ENCODE measurements at places on chromosomes 7 and 10.

DNA sequence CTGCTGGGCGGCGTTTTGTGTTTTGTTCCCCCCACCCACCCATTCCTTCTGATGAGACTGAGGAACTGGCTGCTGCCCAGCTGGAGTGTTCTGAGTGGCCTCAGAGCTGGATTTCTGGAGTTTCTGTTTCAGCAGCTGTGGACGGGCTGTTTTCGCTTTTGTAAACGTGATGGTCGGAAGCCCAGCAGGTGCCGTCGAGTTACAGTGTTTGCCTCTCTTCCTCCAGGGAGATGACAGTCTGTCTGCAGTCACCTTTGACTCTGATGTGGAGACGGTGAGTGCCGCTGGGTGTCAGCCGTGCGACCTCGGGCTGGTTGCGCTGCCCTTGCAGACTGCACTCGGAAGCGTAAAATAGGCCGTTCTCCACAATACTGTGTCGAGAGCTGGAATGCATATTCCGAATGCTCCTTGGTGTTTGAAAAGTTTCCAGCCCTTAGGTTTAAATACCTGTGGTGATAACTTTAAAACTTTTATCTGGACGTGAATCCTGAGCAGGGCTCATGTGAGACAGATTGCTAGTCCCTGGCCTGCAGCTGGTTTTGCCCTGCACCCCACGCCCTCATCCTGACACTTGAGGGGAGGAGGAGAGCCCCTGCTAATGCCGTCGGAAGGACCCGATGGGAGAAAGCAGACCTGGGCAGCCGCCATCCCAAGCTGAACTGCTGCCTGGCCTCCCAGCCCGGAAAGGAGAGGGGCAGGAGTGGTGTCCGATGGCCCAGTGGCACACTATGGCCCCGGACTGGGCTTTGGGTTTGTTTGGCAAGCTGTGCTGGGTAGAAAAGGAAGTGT lies 8.3 kb downstream of the IQCE start:
- DNase-seq: no peak

GRCh38 chr10:18312374-18313139 lies 172.3 kb downstream of the CACNB2 start:
- no peak for DNase-seq

- no peak for DNase-seq
Measured at GRCh38 chr7:156466272-156466671, 174.3 kb upstream of the RNF32 start.

DNA sequence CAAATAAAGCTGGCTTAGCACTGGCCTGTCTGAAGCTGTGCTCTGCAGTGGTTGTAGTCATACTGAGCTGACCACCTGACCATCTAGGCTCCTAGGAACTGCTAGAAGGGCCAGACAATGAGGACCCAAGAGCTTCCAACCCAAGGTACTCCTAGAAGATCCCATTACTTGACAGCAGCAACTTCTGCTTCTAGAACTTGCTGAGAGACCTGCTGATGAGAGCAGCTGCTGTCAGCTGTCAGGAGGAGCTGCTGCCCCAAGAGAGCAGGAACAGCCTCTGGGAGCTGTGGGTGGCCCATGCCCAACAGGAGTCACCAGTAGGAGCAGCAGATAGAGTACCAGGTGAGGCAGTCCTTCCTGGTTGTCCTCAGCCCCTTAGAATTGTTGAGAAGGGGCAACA lies 70.2 kb downstream of the RBM20 start:
- DNase-seq: no peak

- DNase-seq: no peak
Measured at GRCh38 chr7:87600130-87601124, at the start of gene ABCB1. ABCB1 (minus strand) TSS chr7:87600884; CDS start chr7:87600184, 700 bp downstream.

DNA sequence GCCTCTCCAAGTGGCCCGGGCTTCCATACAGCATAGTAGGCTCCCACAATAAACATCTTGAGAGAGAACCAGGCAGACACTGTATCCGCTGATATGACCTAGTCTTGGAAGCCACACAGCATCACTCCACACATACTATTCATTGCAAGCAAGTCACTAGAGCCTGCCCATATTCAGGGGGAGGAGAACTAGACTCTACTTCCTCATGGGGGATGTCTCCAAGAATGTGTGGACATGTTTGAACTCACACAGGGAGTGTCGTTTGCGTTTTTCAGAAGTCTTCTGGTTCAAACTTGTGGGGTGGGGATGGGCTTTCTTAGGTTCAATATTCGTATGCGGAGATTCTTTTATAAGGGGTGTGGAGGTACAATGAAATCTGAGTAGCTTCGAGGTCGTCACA lies 232.6 kb upstream of the HABP2 start:
- DNase-seq: no peak

- no peak for DNase-seq
Measured at GRCh38 chr10:77837248-77837924, 89.2 kb downstream of the DLG5 start.

DNA sequence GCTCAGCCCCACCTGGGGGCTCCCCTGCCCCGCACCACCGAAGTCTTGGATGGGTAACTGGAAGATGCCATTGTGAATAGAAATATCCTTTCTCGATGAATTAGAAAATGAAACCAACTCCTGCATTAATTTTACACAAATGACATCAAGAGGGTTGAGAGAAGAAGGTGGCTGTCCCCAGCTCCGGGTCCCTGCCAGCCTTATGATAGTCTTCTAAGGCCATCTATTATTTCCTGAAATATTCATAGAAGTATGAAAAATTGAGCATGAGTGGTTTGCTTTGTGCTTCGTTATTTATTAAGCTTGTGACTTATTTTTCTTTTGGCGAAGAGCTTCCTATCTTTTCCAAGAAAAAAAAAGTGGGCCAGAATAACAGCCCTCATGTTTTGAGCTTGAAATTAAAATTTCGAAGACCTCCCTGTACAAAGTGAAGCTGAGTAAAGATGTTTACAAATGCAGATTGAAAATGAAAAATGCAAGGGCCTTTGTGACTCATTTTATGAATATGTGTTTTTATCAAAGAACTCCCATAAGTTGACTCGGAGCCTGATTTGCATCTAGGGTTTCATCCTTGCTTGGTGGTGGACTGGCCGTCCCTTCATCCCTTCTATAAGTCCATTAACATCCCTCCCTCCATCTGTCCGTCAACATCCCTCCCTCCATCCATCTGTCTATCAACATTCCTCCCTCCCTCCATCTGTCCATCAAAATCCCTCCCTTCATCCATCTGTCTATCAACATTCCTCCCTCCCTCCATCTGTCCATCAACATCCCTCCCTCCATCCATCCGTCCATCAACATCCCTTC lies 20.5 kb upstream of the CFAP46 start:
- no peak for DNase-seq

- DNase-seq: no peak
Measured at GRCh38 chr7:146331369-146331768, 214.8 kb downstream of the CNTNAP2 start.

DNA sequence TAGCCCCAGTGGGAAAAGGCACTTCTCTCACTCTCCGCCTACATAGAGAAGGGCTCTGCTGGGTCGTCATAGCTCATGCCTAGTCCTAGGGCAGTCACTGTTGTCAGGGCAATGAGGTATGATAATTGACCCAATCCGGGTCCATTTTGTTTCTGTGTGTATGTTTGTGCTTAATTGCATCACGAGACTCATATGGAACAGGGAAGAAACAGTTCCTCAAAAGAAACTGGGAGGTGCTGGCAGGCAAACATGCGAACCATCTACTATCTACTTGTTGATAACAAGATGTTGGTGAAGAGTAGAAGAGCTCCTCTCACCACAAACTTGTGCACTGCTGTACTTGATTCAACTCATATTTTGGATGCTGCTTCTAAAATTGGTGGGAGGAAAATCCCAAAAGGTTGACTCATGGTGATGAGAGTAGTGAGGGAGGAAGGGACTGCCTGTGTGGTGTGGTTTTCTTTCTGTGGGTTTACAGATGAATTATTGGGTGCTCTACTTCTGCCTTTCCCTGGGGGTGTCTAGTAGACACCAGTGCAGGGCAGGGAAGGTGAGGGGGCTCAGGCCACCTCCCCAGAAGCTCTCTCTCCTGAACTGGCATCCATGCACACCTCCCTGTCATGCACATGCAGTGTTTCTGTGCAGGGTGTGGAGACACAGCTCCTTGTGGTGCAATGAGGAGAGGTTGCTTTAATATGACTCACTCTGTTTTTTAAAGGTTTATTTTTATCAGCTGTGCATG lies 29.4 kb downstream of the LSMEM1 start:
- DNase-seq: no peak

GRCh38 chr7:1232623-1233332 lies at the start of gene UNCX:
UNCX (plus strand) TSS chr7:1232872; CDS start chr7:1233018, 146 bp downstream.
- DNase-seq: no peak

DNA sequence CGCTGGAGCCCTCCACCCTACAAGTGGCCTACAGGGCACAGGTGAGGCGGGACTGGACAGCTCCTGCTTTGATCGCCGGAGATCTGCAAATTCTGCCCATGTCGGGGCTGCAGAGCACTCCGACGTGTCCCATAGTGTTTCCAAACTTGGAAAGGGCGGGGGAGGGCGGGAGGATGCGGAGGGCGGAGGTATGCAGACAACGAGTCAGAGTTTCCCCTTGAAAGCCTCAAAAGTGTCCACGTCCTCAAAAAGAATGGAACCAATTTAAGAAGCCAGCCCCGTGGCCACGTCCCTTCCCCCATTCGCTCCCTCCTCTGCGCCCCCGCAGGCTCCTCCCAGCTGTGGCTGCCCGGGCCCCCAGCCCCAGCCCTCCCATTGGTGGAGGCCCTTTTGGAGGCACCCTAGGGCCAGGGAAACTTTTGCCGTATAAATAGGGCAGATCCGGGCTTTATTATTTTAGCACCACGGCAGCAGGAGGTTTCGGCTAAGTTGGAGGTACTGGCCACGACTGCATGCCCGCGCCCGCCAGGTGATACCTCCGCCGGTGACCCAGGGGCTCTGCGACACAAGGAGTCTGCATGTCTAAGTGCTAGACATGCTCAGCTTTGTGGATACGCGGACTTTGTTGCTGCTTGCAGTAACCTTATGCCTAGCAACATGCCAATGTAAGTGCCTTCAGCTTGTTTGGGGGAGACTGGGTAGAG lies at the start of gene COL1A2:
TSS of gene COL1A2 (plus strand) at position 459 of the 704 bp plus-strand sequence. CDS start at position 596, 137 bp downstream.
- no peak for DNase-seq

DNA sequence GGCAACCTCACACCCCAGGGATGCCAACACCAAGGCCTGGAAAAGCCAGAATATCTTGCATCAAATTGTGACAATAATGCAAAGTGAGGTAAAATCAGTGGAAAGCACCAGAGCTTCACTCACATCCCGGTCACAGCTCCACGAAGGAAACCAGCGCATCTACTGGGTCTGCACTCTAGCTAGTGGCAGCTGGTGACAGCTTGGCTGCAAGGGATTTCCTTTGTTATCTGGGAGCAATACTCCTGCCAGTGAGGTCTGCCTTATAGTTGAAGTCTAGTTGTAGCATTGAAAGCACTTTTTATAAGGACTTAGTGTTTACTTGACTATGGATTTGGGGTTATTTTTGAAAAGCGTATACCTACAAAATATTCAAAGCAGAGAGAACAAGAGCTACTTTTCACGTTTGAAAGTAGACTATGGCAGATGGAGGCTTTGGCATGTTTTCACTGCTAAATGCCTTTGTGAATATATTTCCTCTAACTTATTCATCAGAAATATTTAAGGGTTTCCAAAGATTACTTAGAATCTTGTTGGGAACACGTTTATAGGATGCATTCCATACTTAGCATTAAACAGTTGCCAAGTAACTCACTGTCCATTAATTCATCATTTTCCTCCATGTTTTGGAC lies 26.1 kb downstream of the WDFY4 start:
- DNase-seq: no peak

DNA sequence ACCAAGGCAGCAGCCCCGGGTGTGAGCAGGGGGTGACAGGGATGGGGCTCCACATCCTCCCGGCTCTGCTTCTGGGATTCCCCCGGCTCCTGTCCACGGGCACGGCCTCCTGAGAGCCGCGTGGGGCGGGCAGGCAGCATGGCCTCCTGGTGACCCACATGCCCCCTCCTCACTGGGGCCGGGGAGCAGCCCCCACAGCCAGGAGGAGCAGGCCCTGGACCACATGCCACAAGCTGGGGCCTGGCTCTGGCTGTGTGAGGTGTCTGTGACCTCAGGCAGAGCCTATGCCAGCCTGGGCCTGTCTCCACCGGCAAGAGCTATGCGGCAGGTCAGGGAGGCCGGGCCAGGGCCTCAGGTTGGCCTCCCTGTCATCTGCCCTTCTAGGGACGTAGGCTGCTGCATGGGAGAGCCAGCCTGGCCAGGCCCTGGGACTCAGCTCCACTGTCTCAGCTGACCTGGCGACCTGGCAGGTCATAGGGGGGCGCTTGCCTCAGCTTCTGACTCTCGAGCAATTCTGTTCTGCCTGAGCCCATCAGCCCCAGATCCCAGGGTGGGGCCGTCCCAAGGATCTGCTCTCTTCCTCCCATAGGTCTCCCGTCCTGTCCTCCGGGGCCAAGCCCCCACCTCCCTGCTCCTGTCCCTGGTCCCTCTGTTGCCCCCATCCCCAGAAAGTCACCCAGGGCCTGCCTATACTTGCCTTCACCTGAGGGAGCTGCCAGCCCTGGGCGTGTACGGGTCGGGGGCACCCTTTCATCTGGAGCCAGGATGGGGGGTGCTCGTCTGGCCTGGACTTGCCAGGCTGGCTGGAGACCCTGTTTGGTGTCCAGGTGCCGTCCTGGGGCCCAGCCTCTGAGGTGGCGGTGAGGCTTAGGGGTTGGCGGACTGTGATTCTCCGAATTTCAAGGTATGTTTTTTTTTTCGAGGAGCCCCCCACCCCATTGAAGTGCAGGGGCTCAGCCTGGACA lies 3.9 kb upstream of the TMEM184A start:
- peak; percentile 75 for DNase-seq

DNA sequence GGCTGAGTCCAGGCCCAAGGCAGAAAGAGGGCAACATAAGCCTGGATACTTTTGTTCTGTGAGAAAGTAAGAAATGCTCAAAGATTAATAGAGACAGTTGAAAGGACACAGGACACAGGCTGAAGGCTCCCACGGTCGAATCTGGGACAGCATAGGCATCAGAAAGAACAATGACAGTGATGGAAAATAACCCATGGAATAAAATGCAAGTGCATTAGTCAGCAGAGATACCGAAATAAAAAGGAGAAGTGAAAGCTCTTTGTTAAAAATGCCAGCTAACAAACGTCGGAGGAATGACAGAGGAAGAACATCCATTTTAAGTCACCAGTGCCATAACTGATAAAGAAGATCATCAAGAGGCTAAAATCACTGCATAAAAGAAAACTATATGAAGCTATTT lies 19.6 kb upstream of the AGAP5 start:
- no peak for DNase-seq

DNA sequence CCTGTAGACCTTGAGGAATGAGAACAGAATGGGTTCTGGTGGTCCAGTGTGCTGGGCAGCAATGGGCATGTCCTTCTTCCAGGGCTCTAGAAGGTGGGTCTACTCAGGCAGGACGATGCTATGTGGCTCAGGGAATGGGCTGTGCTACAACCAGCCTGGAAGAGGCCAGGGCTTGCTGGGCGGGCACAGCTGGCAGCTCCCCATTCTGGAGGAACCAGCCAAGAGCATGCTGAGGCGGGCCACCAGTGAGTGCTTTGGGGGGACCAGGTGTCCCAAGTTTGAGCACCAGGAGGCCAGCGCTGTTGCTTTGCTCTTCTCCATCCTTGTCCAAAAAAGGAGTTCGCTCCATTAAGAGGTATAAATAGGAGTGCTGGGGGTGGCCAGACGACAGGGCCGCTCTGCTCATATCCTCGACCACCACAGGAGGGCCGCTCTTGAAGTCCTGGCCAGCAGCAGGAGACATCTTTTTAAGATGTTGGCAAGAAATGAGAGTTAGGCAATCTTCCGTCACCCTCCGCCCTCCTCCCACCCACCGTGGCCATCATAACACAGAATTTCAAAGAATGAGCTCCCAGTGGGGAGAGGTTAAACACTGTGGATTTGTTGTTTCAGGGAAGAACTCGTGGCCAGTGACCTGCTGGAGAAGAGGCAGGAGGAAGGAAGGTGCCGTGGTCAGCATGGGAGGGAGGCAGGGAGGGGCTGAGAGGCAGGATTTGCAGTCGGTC lies 141.3 kb downstream of the GRK5 start:
- no peak for DNase-seq

- no peak for DNase-seq
Measured at GRCh38 chr10:87038286-87038717, 18.2 kb downstream of the FAM25A start.
